Kidney (tissue), 22 donors: ENCODE measurements at places on chromosomes 3 and 15. TPM values are rescaled to one million over a fixed set of nuclear protein-coding genes. Genes with fewer than 3 reads are reported as not detected.

Gene GOLGA6L10
- 2.5 TPM for total RNA-seq

Gene ALG1L2
- 0.82 TPM for total RNA-seq

Gene GABRG3
- total RNA-seq: not detected

Gene SMCO1
- total RNA-seq: not detected

Gene FBXO40
- total RNA-seq: not detected

Gene STX19
- total RNA-seq: not detected
